ENCODE measurements at places on chromosomes 2 and 18. TPM values are rescaled to one million over a fixed set of nuclear protein-coding genes. Genes with fewer than 3 reads are reported as not detected.

- DNase-seq: peak; percentile 71
- H3K36me3 ChIP-seq: no peaks in the 10 kb centered on the region
- H3K27ac ChIP-seq: peak overlapping the region; percentile 99
- H3K27me3 ChIP-seq: no peaks in the 10 kb centered on the region
- H3K4me3 ChIP-seq: peak overlapping the region; percentile 92
These were observed 4.1 kb downstream of the ZEB2 start for GRCh38 chr2:144515696-144516410.

The CHRNG gene
- 0.22 TPM for total RNA-seq

The RAX gene
- total RNA-seq: not detected

- peaks cover 3% of the 10 kb centered on the region for H3K4me1 ChIP-seq
- H3K4me3 ChIP-seq: no peak overlapping the region
- DNase-seq: no peak
- H3K36me3 ChIP-seq: no peaks in the 10 kb centered on the region
These were observed 123.9 kb upstream of the B3GNT2 start for GRCh38 chr2:62071760-62072680.

The EVA1A gene
- 0.89 TPM for total RNA-seq

GRCh38 chr2:34003795-34004194 is 404.7 kb upstream of the FAM98A start:
- no peaks in the 10 kb centered on the region for H3K27me3 ChIP-seq
- H3K4me3 ChIP-seq: no peak overlapping the region
- no peaks in the 10 kb centered on the region for H3K4me1 ChIP-seq
- no peak for DNase-seq
- no peaks in the 10 kb centered on the region for H3K36me3 ChIP-seq
- no peak overlapping the region for H3K27ac ChIP-seq

DNA sequence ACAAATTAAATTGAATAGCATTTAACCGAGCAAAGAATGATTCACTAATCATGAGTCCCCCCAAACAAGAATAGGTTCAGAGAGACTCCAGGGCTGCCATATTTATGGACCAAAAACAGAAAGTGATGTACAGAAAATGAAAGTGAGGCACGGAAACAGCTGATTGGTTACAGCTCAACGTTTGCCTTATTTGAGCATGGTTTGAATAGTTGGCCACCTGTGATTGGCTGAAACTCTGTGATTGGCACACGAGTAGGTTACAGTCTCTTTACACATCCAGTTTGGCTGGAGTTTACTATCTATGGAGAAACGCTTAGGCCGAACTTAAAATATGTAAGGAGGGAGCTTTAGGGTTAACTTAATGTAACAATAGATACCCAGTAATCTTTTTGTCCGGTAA is 27.0 kb upstream of the DPYSL5 start:
- no peak overlapping the region for H3K4me3 ChIP-seq
- H3K27me3 ChIP-seq: peaks cover 3% of the 10 kb centered on the region
- H3K36me3 ChIP-seq: no peaks in the 10 kb centered on the region

DNA sequence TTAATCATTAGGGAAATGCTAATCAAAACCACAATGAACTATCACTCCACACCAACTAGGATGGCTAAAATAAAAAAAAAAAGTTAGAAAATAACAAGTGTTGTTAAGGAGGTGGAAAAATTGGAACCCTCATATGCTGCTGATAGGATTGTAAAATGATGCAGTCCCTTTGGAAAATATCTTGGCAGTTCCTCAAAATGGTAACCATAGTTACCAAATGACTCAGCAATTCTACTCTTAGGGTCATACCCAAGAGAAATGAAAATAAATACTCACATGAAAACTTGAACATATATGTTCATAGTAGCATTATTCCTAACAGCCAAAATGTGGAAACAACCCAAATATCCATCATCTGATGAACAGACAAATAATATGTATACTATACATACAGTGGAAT is 15.7 kb upstream of the ACVR2A start:
- H3K27ac ChIP-seq: no peak overlapping the region
- H3K36me3 ChIP-seq: no peaks in the 10 kb centered on the region

The SULT1C4 gene
- total RNA-seq: 0.86 TPM

The FSHR gene
- total RNA-seq: not detected

- no peak overlapping the region for H3K4me3 ChIP-seq
- no peak for DNase-seq
- no peak overlapping the region for H3K27ac ChIP-seq
These were observed 126.3 kb upstream of the NRXN1 start for GRCh38 chr2:51158251-51158650.

The RBMS1 gene
- 37.3 TPM for total RNA-seq

The ALPG gene
- not detected for total RNA-seq

The SMYD5 gene
- total RNA-seq: 28.2 TPM

The ANKRD36 gene
- total RNA-seq: 4.3 TPM

DNA sequence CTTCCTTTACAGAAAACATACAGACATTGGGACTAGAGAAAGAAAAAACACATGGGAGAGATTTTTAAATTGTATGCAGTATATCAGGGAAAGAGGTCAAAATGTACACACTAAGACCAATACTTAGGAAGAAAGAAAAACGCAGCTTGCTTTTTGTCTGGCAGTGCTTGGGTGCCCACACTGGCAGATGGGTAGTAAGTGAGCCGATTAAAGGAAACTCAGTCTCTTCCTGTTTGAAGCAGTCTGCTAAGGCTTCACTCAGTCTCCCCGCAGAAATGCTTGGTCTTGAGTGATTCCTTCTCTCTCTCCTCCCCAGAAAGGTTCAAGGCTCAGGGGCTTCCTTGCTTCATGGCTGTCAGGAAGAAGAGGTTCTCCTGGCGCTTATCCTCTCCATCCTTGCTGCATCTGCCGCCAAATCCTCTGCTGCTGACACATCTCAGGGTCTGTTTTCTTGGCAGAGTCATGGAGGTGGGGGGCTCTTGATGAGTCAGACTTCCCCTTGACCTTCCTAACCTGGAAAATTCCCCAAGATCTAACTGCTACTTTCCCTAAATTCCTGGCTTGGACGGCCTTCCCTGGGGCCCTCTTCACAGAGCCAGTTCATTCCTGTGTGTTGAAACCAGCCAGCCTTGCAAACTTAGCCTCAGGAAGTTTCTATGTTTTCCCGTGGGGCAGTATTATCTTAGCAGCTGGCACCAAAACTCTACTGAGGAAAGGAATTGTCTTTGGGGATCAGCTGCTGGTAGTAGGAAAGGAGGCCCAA is 10.5 kb upstream of the TMSB10 start:
- H3K36me3 ChIP-seq: no peaks in the 10 kb centered on the region
- no peak for DNase-seq
- no peak overlapping the region for H3K4me3 ChIP-seq
- H3K4me1 ChIP-seq: peaks cover 20% of the 10 kb centered on the region
- H3K27me3 ChIP-seq: no peaks in the 10 kb centered on the region
- peak overlapping the region; percentile 44 for H3K27ac ChIP-seq

- H3K27ac ChIP-seq: no peak overlapping the region
- DNase-seq: no peak
- H3K27me3 ChIP-seq: no peaks in the 10 kb centered on the region
These were observed 289.0 kb upstream of the TFPI start for GRCh38 chr2:187842978-187843847.

The NPHP1 gene
- 7.5 TPM for total RNA-seq

The RBFA gene
- 31.1 TPM for total RNA-seq

DNA sequence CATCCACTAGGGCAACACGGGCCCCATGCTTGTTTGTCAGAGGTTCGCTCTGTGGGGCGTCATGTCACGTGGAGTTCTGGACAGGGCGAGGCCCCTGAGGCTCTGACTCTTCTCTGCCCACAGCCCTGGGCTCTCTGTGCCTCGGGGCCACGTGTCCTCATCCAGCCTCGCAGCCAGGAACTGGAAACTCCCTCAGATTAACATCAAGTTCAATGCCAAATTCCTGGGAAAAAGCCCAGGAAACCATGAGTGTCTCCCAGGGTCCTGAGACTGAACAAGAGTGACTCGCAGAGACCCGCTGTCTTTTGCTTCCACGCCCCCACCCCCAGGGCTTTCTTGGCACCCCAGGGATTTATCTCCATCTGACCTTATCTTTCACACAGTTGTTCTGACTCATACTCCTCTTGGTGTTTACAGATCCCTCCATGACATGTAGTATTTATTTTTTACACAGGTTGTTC is 174.0 kb upstream of the PIEZO2 start:
- no peak overlapping the region for H3K4me3 ChIP-seq
- DNase-seq: peak; percentile 37
- no peaks in the 10 kb centered on the region for H3K36me3 ChIP-seq
- peaks cover 3% of the 10 kb centered on the region for H3K4me1 ChIP-seq
- H3K27ac ChIP-seq: no peak overlapping the region

The KLHL30 gene
- total RNA-seq: 0.10 TPM

DNA sequence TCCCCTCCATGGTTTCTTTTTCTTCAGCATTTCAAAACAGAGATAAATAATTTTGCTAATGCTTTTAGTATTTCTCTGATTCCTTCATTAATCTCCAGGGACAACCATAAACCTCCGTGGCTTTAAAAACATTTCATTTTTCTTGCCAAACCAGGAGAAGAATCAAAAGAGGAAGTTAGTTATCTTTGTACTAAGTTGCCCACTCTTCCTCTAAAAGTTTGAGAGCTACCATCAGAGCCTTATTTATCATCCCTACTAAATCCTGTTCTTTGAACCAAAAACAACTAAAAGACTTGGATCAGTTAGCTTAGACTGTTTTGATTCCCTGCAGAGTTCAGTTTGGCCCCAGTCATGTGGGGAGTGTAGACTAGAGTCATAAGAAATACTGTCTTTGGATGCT is 208.4 kb downstream of the SETBP1 start:
- H3K4me3 ChIP-seq: no peak overlapping the region
- H3K27me3 ChIP-seq: no peaks in the 10 kb centered on the region
- no peak overlapping the region for H3K27ac ChIP-seq
- no peak for DNase-seq
- no peaks in the 10 kb centered on the region for H3K36me3 ChIP-seq

DNA sequence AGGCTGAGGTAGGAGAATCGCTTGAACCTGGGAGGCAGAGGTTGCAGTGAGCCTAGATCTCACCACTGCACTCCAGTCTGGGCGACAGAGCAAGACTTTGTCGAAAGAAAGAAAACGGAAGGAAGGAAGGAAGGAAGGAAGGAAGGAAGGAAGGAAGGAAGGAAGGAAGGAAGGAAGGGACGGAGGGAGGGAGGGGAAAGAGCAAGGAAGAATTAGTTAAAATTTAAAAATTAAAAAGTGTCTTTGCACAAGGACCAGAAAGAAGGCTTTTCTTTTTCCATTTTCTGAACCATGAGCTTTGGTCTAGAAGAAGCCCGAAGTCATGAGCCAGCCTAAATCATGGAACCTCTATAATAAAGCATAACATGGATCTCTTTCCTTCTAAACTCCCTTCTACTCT is 138.2 kb upstream of the DNAJC10 start:
- no peak overlapping the region for H3K4me3 ChIP-seq
- H3K36me3 ChIP-seq: no peaks in the 10 kb centered on the region
- no peaks in the 10 kb centered on the region for H3K27me3 ChIP-seq
- DNase-seq: no peak
- no peak overlapping the region for H3K27ac ChIP-seq

GRCh38 chr18:80148326-80149199 is 39.5 kb downstream of the ADNP2 start:
- H3K4me1 ChIP-seq: peaks cover 6% of the 10 kb centered on the region
- H3K36me3 ChIP-seq: no peaks in the 10 kb centered on the region
- H3K27ac ChIP-seq: peak overlapping the region; percentile 13
- H3K4me3 ChIP-seq: peak overlapping the region; percentile 70
- DNase-seq: no peak

The LYG1 gene
- 0.67 TPM for total RNA-seq

- H3K4me3 ChIP-seq: no peak overlapping the region
- no peak for DNase-seq
- H3K27ac ChIP-seq: no peak overlapping the region
These were observed 37.5 kb upstream of the SERPINB2 start for GRCh38 chr18:63850020-63850419.

The SH3BP4 gene
- 21.3 TPM for total RNA-seq

The HS1BP3 gene
- 42.6 TPM for total RNA-seq

DNA sequence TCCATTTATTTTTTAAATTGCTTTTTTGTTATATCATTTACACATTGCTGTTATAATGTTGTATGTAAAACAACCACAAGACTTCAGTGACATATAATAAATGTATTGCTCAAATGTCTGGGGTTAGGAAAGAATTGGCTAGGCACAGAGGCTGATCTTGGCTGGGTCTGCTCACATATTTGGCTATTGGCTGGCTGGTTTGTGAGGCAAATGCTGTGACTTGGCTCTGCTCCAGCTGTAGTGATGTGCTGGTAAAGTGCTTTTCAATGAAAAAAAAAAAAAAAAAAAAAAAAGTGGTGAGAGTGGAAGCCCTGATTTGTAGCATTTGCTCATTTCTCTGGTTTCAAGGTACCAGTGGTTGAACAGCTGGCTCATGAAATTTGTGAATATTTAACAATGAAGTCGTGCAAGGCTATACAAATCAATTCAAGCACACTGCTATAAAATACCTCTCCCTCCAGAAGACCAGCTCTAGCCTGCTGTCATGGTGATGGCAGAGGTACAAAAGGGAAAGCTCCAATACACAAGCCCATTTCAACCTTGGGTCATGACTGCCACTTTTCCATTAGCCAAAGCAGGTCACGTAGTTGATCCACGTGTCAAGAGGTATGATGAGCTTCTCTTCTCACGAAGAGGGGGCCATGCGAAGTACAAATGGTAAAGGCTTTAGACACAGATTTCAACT is 43.7 kb upstream of the RIT2 start:
- no peak for DNase-seq
- no peaks in the 10 kb centered on the region for H3K4me1 ChIP-seq
- no peak overlapping the region for H3K4me3 ChIP-seq
- H3K27ac ChIP-seq: no peak overlapping the region
- H3K36me3 ChIP-seq: no peaks in the 10 kb centered on the region

DNA sequence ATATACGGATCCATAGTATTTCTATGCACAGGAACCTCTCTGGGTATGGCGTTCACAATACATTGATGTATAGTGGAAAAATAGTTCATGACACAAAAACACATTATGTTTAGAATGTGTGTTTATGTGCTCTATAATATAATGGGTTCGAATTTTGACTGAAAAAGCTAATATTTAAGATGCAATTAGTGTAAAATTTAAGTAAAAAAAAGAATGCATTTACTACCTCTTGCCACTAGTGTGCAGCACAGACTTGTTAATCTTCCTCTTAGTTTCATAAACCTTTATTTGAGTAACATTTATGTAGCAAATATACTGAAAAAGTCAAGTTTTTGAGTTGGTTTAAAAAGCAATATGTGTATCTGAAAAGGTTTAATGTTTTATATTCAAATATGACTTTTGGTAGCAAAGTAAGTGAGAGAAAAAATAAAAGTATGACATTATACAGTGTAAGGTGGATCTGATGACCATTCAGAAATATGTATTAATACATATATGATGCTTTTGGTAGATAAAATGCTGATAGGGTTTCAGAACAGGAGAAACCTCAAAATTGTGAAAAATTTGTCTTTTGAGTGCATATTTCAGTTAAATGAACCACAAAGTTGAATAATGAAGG is 49.4 kb downstream of the CCDC102B start:
- no peak overlapping the region for H3K27ac ChIP-seq
- no peaks in the 10 kb centered on the region for H3K36me3 ChIP-seq
- H3K4me1 ChIP-seq: no peaks in the 10 kb centered on the region
- no peak overlapping the region for H3K4me3 ChIP-seq
- DNase-seq: no peak
